Neural crest cell (in vitro differentiated cells): ENCODE measurements at places on chromosomes 2 and 18. TPM values are rescaled to one million over a fixed set of nuclear protein-coding genes. Genes with fewer than 3 reads are reported as not detected.

- H3K27ac ChIP-seq, result no peak overlapping the region
- H3K36me3 ChIP-seq, result peaks cover 16% of the 10 kb centered on the region
- no peaks in the 10 kb centered on the region for H3K4me1 ChIP-seq
- no peak overlapping the region for H3K4me3 ChIP-seq
- no peaks in the 10 kb centered on the region for H3K27me3 ChIP-seq
- no peak for DNase-seq
Observed at GRCh38 chr2:207567671-207568070, 37.9 kb downstream of the CREB1 start.

- H3K4me3 ChIP-seq, result peak overlapping the region; percentile 80
- no peaks in the 10 kb centered on the region for H3K27me3 ChIP-seq
- H3K27ac ChIP-seq, result no peak overlapping the region
- H3K4me1 ChIP-seq, result peaks cover 41% of the 10 kb centered on the region
- no peak for DNase-seq
Observed at GRCh38 chr2:200814276-200814815, 2.6 kb downstream of the BZW1 start.

DNA sequence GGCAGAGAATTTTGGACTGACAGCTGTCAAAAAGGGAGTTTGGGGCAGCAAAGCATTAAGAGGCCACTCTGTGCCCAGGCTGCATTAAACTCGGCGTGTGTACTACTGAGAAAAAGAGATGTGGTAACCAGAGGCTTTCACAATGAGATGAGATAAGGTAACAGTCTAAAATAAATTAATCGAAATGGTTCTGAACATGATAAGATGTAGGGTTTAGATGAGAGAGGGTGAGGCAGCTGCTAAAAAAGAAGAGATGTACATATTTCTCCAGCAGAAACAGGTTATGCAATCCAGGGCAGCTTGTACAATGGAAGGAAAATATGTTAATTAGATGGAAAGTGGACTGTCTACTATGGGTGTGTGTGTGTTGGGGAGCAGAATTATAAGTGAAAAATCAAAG, 39.2 kb upstream of the ACTR3 start:
- no peak for DNase-seq
- H3K27ac ChIP-seq, result no peak overlapping the region
- no peak overlapping the region for H3K4me3 ChIP-seq

DNA sequence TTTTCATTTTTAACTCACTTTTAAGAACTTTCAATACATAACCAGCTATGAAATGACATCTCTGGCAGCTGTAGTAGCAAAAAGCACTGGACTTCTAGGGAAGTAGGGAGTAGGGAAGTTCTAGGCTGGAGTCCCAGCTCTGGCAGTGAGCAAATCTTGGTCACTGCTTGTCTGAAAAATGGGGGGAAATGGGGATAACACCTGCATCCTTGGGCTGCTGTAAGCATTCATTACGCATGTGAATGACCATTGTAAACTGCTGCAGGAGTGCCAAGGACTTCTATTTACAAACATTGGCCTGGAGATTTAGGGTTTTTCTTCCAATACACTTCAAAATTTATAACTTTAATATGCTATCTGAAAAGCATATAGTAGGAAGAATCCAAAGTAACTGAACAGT, 972 bp upstream of the MPP4 start:
- H3K27ac ChIP-seq, result no peak overlapping the region
- H3K27me3 ChIP-seq, result no peaks in the 10 kb centered on the region
- H3K4me1 ChIP-seq, result no peaks in the 10 kb centered on the region
- H3K4me3 ChIP-seq, result no peak overlapping the region
- H3K36me3 ChIP-seq, result peaks cover 5% of the 10 kb centered on the region

- H3K27me3 ChIP-seq, result no peaks in the 10 kb centered on the region
- peak overlapping the region; percentile 45 for H3K27ac ChIP-seq
- H3K36me3 ChIP-seq, result no peaks in the 10 kb centered on the region
- no peak overlapping the region for H3K4me3 ChIP-seq
- H3K4me1 ChIP-seq, result peaks cover 60% of the 10 kb centered on the region
- no peak for DNase-seq
Observed at GRCh38 chr18:58338141-58338540, 290.8 kb downstream of the ALPK2 start.

- no peaks in the 10 kb centered on the region for H3K27me3 ChIP-seq
- no peak overlapping the region for H3K4me3 ChIP-seq
- no peaks in the 10 kb centered on the region for H3K4me1 ChIP-seq
Observed at GRCh38 chr2:201660293-201660895, 17.1 kb upstream of the TMEM237 start.

GRCh38 chr2:226411727-226412360, 387.8 kb downstream of the IRS1 start:
- no peak overlapping the region for H3K4me3 ChIP-seq
- no peaks in the 10 kb centered on the region for H3K27me3 ChIP-seq
- H3K27ac ChIP-seq, result no peak overlapping the region
- peaks cover 24% of the 10 kb centered on the region for H3K4me1 ChIP-seq
- peaks cover 3% of the 10 kb centered on the region for H3K36me3 ChIP-seq
- no peak for DNase-seq

SCYGR4 gene
- total RNA-seq, result not detected in 2 replicates

DNA sequence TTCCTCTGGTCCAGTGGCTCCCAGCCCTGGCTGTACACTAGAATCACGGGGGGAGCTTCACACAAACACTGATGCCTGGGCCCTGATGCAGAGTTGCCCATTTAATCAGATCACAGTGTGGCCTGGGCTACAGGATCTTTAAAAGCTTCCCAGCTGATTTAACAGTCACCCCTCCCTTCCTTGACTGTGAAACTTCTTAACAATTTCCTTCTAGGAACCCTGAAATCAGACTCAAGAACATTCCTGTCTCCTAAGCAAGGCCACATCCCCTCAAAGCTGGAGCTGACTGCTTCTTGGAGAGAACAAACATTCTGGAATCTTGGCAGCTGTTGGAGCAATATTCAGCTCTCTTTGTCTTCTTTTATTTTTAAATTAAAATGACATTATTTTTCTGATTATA, 88.7 kb downstream of the ADD2 start:
- peaks cover 9% of the 10 kb centered on the region for H3K36me3 ChIP-seq
- H3K4me1 ChIP-seq, result no peaks in the 10 kb centered on the region
- no peaks in the 10 kb centered on the region for H3K27me3 ChIP-seq
- no peak for DNase-seq
- no peak overlapping the region for H3K4me3 ChIP-seq

- H3K36me3 ChIP-seq, result no peaks in the 10 kb centered on the region
- no peaks in the 10 kb centered on the region for H3K27me3 ChIP-seq
- H3K4me1 ChIP-seq, result peaks cover 4% of the 10 kb centered on the region
Observed at GRCh38 chr2:84946204-84947009, 24.6 kb upstream of the KCMF1 start.

DNA sequence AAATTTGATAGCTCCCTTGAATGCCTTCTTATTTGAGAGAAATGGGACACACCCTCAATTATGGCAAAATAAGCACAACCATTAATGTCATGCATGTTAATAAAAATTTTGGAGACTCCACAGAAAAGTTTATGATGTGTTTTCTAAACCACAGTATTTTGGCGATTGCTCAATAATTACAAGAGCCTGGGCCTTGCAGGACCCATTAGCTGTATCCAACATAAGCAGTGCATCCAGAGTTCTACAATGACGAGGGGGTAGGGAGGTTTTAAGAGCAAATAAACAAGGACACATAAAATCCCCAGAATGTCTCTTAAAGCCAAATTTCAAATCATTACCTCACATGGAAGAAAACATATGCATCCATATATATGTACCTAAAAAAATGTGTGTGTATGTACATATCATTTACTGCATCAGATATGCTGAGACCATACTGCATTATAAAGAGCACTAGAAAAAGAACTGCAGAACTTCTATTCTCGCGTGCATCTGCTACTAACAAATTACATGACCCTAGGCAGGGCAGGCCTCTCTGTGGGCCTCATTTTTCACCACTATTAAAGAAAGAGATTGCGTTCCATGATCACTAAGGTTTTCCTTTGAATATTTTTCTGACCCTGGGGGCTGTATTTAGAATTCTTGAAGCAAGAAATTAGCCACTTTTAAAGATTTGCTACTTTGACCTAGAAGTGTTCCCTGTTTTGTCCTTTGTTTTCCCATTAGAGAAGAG, 38.0 kb downstream of the CMPK2 start:
- DNase-seq, result no peak
- peak overlapping the region; percentile 79 for H3K27ac ChIP-seq
- peaks cover 17% of the 10 kb centered on the region for H3K36me3 ChIP-seq
- peak overlapping the region; percentile 58 for H3K4me3 ChIP-seq
- peaks cover 34% of the 10 kb centered on the region for H3K4me1 ChIP-seq
- H3K27me3 ChIP-seq, result no peaks in the 10 kb centered on the region

ADD2 gene
- 31.6 and 31.8 TPM in 2 replicates for total RNA-seq

GRCh38 chr18:62682371-62682770, 33.0 kb upstream of the PHLPP1 start:
- DNase-seq, result no peak
- peaks cover 2% of the 10 kb centered on the region for H3K36me3 ChIP-seq

EPAS1 gene
- 0.14 and 0.27 TPM in 2 replicates for total RNA-seq

DNA sequence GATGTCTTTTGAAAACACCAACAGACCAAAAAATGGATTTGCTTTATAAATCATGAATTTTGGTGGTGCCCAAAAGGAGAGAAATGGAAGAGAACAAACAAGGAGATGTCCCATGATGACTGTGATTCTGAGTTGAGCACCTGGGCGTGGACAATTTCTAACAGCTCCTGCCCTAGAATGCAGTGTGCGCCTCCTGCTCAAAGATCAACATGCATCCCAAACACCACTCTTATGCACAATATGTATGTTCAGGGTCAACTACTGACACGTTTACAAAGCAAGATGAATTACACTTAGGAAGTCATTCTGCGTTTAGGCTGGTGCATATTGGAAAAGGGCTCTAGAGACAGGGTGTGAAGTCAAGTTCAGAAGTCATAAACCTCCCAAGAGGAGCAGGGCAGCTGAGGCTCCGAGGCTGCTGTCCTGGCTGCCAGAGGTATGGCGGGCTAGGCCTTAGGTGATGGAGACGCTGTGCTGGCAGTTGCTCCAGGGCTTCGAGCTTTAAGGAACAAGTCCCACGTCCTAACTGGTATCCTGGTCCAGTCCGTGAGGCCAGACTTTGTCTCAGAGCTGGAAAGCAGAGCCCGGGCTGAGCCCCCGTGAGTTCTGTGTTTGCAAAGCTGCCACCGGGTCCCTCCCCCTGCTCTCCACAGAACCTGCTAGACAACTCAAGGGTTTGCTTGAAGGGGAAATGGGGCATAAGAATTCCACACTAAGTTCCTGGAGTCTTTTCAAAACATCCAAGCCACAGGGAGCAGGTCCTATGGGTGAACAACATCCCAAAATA, 74.0 kb downstream of the ZNF516 start:
- peaks cover 45% of the 10 kb centered on the region for H3K4me1 ChIP-seq
- no peaks in the 10 kb centered on the region for H3K27me3 ChIP-seq
- DNase-seq, result no peak
- no peak overlapping the region for H3K27ac ChIP-seq
- no peak overlapping the region for H3K4me3 ChIP-seq

DNA sequence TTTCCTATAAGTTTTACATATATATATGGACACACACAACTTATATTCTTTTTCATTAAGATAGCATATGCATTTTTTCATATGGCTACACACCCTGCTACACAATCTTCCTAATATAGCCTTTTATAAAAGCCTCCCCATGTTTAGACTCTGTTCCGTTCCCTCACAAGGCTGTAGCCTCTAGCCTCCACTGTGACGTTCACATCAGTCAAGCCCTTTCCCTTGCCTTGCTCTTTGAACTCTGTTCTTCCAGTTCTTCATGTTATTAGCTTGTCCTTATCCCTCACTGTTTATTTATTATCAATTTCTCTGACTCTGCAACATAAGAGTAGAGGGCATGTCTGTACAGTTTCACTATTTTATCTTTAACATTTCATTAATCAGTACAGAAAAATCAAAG, 38.9 kb downstream of the HADHB start:
- no peak for DNase-seq
- H3K4me1 ChIP-seq, result no peaks in the 10 kb centered on the region
- H3K27me3 ChIP-seq, result no peaks in the 10 kb centered on the region
- H3K4me3 ChIP-seq, result no peak overlapping the region
- no peak overlapping the region for H3K27ac ChIP-seq

DNA sequence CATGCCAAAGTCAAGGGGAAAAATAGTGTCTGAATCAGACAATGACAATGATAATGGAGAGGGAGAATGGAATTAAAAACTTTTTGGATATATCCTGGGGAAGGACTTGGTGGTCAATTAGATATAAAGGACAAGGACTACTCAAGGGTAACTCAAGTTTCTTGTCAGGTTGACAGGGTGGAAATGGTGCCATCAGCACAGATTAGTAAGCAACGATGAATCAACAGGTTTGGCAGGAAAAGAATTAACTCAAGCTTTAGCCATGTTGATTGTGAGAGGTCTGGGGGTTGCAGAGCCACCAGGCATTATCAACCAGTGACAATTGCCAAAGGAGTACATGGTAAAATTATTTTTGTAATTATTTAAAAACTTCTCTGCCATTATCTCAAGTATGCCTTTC, 35.8 kb upstream of the SPATS2L start:
- no peak for DNase-seq
- H3K36me3 ChIP-seq, result no peaks in the 10 kb centered on the region
- no peaks in the 10 kb centered on the region for H3K27me3 ChIP-seq
- H3K4me1 ChIP-seq, result peaks cover 19% of the 10 kb centered on the region

CFAP221 gene
- 2.0 and 3.0 TPM in 2 replicates for total RNA-seq

DNA sequence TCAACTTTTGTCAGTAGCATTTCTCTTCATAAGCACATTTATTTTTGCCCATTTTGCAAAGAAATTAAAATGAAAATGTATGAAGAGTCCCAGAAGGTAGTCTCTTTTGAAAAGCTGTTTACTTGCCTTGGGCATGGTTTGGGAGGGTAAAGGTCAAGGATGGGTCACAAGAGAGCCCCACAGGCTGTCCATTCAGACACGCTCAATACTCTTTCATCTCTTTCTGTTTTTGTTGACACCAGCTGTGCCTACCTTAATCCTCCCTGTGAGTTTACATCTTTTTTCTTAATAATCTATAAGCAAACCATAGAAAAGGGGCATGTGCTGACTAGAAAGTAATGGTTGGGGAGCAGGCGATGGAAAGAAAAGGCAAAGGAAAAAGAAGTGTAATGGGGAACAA, 49.6 kb upstream of the KLF7 start:
- DNase-seq, result peak; percentile 14
- peaks cover 34% of the 10 kb centered on the region for H3K4me1 ChIP-seq
- H3K27me3 ChIP-seq, result no peaks in the 10 kb centered on the region
- H3K36me3 ChIP-seq, result no peaks in the 10 kb centered on the region

- no peak overlapping the region for H3K4me3 ChIP-seq
- no peak for DNase-seq
- peaks cover 5% of the 10 kb centered on the region for H3K36me3 ChIP-seq
- H3K27me3 ChIP-seq, result peaks cover 2% of the 10 kb centered on the region
- H3K27ac ChIP-seq, result no peak overlapping the region
Observed at GRCh38 chr2:220673151-220673874, 898.8 kb downstream of the EPHA4 start.
